ENCODE measurements at places on chromosomes 4 and X.

- DNase-seq, result no peak
These were observed 72.9 kb downstream of the CLDN34 start for GRCh38 chrX:10039821-10040793.

- DNase-seq, result no peak
These were observed 559.8 kb downstream of the TLL1 start for GRCh38 chr4:166432842-166433241.

DNA sequence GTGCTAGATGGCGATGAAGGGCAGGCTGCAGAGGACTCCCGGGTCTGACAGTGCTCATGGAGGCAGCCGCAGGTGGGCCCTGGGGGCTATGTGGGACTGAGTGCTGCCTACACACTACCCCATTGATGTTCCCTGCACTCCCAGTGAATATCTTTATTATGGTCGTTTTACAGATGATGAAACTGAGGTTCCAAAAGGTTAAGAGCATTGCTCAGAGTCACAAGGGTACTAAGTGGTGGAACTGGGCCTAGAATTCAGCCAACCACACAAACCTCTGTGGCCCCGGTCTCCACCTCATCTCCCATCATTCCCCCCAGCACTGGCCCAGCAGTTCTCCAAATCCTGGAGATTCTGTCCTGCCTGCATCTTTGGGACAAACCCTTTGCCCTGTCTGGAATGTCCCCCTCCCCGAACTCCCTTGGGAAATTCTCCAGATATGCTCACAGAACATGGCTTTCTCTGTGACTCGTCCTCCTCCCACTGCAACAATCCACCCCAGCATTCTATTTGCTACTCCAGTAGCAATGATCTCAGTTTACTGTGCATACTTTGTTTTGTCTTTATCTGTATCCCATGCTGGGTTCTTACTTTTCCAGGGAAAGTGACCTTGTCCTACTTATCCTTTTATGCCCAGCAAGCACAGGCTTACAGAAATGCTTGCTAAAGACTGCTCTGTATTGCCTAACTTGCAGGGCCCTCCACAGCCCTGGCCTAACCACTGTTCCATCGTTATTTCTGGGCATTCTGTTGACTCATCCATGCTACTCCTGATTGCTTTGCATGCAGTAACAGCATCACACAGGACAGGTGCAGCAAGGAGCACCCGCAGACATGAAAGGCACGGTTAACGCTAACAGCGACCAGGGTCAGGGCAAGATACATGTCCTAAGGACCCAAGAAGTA, 14.0 kb downstream of the PNMA6F start:
- DNase-seq, result no peak

- DNase-seq, result no peak
These were observed 30.6 kb upstream of the KCNIP4 start for GRCh38 chr4:21979196-21979595.

- DNase-seq, result no peak
These were observed 1049.8 kb upstream of the GRIA3 start for GRCh38 chrX:122134291-122134690.

DNA sequence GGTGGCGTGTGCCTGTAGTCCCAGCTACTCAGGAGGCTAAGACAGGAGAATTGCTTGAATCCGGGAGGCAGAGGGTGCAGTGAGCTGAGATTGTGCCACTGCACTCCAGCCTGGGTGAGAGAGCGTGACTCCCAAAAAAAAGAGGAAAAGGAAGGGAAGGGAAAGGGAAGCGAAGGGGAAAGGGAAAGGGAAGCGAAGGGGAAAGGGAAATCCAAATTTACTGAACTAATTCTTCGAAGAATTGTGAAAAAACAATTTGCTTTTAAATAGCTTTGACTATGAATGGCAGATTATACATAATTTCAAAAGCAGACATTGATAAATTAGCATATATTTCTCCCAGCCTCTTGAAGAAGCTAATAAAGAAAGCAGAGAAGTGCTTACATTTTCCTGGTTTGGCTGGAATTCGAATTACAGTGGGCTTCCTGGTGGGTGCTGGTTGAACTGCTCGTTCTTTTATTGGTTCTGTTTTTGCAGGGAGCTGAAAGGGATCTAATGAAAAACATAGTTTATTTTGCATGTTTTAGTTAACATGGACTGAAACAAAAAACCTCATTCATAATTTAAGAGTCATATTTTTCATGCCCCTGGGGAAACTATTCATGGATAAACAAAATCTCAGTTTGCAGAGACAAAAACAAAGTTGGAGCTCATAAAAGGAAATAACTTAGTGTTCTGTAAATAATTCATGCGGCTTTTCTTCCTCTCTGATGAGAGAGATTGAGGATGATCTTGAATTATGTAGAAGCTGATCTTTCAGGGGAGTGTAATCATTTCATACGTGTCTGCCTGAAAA, 66.0 kb downstream of the RPS3A start:
- DNase-seq, result no peak

- DNase-seq, result no peak
These were observed 1.2 kb upstream of the EBP start for GRCh38 chrX:48520455-48520854.

- no peak for DNase-seq
These were observed 77.8 kb downstream of the CLDN22 start for GRCh38 chr4:183242291-183242690.

GRCh38 chr4:683982-684622, 4.8 kb downstream of the SLC49A3 start:
- DNase-seq, result peak; percentile 74

DNA sequence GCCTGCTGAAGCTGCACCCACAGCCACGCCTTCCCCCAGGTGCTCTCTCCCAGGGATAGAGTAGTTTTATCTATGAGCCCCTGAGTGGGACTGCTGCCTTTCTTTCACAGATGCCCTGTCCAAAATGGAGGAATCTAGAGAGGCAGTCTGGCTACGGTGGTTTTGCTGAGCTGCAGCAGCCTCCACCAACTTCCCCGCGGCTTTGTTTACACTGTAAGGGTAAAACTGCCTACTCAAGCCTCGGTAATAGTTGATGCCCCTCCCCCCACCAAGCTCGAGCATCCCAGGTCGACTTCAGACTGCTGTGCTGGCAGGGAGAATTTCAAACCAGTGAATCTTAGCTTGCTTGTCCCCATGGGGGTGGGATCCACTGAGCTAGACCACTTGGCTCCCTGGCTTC, 84.5 kb downstream of the PRKG2 start:
- no peak for DNase-seq

GRCh38 chr4:147874109-147874508, 142.2 kb downstream of the ARHGAP10 start:
- no peak for DNase-seq

- no peak for DNase-seq
These were observed 272.1 kb downstream of the RAPGEF2 start for GRCh38 chr4:159374749-159375530.

DNA sequence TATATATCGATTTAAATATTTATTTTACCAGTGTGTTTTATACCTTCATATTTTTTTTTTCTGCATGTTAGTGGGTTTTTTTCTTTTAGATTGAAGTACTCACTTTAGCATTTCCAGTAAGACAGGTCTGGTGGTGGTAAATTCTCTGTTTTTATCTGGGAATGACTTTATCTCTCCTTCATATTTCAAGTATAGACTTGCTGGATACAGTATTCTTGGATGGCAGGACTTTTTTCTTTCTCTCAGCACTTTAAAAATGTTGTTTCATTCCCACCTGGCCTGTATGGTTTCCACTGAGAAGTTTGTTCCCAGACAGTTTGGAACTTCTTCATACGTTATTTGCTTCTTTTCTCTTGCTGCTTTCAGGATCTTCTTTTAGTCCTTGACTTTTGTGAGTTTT, 86.1 kb downstream of the FMR1NB start:
- DNase-seq, result no peak

- DNase-seq, result no peak
These were observed 42.5 kb downstream of the DTHD1 start for GRCh38 chr4:36323816-36324419.

DNA sequence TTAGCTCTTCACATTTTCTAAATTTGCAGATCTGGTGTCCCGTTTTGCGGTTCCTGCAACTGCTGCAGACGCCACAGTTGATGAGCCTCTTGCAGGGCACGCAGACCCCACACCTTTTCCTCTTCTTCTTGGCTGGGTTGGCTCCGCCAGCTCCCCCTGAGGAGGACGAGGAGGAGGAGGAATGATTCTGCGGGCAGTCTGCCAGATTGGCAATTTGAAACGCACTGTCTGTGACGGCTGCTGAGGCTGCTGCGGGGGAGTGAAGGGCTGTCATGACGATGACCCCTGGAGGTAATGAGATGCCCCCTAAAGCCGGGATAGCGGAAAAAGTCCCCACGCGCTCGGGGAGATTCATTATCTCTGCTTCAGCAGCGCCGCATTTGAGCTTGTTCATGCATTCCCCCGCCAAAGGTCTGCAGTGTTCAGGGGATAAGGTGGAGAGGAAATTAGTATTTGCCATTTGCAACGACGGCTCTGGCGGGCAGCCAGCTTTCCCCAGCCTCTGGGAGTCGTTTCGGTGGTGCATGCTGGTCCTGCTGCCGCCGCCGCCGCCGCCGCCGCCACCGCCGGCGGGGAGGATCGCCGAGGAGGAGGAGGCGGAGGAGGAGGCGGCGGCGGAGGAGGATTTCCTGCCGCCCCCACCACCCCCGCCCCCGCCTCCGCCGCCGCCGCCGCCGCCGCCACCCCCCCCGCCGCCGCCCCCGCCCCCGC, 3.8 kb downstream of the CXXC4 start:
- DNase-seq, result peak; percentile 80

GRCh38 chr4:144646523-144647094, 653 bp downstream of the HHIP start:
- peak; percentile 62 for DNase-seq

- DNase-seq, result no peak
These were observed 515.7 kb downstream of the SMARCA1 start for GRCh38 chrX:129007631-129008030.

GRCh38 chr4:41050116-41050515, 164.2 kb downstream of the APBB2 start:
- no peak for DNase-seq

DNA sequence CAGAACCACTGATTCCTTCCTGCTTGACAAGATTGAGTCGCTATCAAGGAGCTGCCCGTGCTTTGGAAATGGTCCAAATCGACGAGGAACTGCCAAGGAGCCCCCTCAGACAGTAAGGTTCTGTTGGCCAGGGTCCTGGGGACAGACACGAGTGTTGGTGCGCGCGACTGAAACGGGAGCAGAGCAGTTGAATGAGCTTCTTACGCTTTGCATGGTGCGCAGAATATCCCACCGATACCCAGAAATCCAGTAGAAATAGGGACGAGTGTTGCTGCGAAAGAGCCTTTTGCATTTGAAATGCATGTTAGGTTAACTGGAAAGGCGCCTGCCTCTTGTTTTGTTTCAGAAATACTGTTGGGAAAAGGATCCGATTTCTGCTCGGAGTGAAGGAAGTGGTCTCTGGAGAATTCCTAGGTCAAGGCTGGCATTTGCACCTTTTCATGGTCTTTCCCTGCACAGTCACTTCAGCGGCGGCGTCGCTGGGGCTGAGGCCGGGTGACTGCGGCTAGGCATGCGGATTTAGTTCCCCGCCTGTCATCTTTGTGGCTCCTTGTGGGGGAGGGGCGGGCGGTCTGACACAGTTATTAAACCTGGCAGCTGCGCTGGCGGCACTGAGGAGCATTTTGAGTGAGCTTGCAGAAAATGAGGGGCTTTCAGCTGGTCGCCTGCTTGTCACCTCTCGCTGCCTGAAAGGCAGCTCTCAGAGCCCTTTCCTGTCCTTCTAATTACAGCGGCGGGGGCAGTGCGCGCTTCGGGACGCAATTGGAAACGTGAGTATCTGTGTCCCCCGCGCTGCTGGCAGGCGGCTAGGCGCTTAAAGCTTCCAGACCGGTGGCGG, 51.5 kb upstream of the TRIM2 start:
- peak; percentile 82 for DNase-seq

GRCh38 chr4:99945718-99946355, 581 bp downstream of the DNAJB14 start:
- DNase-seq, result no peak

- no peak for DNase-seq
These were observed 7.2 kb downstream of the PPM1K start for GRCh38 chr4:88276952-88277710.

DNA sequence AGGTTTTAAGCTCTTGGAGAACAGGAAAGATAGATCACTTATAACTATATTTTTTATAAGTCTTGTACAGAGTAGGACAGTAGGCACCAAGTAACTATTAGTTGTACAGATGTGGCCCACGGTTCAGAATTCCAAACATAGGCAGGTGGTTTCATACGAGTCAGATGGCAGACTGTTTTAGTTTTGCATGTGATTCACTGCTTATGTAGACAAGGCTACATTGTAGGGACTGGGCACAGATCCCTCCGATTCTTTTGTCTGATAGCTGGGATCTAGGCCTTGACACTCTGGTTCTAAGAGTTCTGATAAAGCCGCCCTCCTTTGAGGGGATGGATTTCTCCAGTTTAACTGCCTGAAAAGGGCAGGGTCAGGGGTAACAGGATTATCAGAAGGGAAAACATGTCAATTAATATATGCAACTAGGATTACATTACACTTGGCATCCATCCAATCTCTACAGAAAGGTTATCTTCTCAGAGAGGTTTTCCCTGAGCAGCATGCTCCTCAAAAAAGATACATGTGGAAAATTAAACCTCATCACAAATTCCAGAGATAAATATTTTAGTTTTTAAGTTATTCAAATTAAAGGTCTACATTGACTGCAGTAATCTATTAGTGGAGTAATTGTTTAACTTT, 87.8 kb downstream of the SPRY1 start:
- DNase-seq, result no peak

- DNase-seq, result no peak
These were observed 1090.9 kb upstream of the INTU start for GRCh38 chr4:126541820-126542219.

DNA sequence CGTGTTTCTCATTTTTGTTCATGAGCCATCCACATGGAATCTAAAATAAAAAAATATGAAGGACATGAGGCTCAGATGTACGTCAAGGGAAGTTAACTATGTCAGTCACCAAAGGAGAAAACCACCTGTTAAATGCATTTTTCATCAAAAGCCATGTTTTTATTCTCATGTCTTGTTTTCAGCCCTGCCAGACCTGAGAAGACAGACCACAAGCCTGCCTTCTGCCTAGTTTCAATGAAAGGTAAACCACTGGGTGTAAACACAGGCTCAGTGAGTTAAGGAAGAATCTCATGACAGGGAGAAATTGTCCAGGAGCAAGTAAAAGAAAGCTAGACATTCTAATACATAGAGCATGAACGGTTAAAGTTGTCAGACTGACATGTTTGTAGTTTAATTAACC, 52.3 kb upstream of the TNIP3 start:
- DNase-seq, result no peak

DNA sequence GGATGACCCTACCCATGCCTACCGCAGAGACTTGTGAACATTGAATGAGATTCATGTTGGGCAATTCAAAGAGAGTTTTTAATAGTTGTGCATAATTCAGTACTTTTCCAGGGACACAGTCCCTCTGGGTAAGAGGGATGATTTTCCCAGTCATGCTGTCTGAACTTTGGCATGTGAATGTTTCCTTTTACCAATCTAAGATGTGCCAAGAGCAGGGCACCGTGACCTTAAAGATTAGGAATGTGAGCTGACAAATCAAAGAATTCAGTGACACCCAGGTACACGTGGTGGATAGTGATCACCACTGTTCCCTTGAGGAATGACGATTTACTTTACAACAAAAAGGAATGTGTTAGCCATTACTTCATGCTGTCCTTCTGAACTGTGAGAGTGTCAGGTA, 515.6 kb downstream of the PPARGC1A start:
- no peak for DNase-seq

- no peak for DNase-seq
These were observed 214.1 kb downstream of the BCOR start for GRCh38 chrX:39883666-39884065.

GRCh38 chrX:50111742-50112141, 89.1 kb downstream of the AKAP4 start:
- no peak for DNase-seq

- DNase-seq, result no peak
These were observed 27.6 kb downstream of the ARFIP1 start for GRCh38 chr4:152807294-152807829.

Data from nephron progenitor cell (in vitro differentiated cells).